Anterior cingulate cortex (tissue), 58 donors: ENCODE measurements at places on chromosomes 13 and 19.

- DNase-seq = no peak
Observed at GRCh38 chr13:108777421-108778420, 148.3 kb downstream of the MYO16 start.

DNA sequence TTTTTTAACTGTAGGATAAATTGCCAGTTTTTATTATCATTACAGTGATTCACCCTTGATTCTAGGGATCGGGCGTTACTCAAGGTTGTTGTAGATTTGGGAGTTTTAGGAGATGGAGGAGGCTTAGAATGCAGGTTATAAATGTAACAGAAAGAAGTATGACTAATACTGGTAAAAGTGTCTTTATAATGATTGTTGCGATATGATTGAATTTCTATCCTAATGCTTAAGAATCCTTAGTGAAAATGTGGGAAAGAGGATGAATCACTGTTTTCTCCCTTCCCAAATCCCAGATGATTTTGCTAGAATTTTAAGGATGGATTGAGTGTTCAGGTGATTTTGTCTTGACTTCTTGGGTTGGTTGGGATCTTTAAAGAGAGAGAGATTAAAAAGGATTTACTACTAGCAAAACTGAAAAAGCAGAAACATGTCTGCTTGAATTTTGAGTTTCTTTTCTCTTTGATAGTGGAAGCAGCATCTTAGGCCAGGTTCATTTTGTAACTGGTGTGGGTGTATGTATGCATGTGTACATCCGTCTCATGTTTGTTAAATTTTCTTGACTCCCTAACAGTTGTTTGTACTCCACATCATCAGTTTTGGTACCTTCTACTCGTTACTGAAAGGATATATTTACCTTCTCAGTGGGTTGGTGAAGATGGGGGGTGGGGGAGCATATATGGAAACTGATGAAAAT is 25.9 kb downstream of the ARHGAP35 start:
- DNase-seq = no peak

DNA sequence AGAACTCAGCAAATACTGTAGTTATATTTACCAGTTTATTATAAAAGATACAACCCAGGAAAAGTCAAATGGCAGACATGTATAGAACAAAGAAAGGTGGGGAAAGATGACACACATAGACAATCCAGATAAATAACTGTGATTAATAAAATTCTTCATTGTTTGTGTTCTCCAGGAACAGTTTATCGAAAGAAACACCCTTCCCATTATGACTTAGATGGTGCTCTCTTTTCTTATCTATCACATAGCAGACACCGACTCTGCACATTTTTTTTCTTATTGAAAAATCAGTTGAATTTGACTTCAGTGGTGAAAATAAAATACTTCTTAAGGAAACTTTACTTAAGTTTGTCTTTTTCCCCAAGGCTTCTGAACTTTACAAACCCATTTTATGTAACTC is 6.2 kb downstream of the ZNF708 start:
- no peak for DNase-seq

GRCh38 chr19:6119031-6119430 is 8.7 kb upstream of the RFX2 start:
- DNase-seq = no peak

GRCh38 chr13:109859216-109859835 is 72.9 kb upstream of the IRS2 start:
- no peak for DNase-seq

DNA sequence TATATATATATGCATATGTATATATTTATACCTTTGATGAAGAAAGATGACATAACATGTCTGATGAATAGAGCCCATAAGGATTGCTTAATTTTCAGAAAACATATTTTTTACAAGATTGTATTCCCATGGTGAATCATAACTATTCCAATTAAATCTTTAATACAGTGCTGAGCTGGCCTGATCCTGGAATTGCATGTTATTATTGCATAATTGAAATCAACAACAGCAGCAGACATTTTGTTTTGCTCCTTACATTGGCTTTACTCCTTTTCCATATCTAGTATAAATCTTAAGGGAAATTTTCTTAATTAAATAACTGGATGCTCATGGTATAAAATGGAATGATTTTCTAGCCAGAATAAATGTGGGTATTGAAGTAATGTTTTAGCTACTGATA is 22.0 kb downstream of the POSTN start:
- DNase-seq = no peak

DNA sequence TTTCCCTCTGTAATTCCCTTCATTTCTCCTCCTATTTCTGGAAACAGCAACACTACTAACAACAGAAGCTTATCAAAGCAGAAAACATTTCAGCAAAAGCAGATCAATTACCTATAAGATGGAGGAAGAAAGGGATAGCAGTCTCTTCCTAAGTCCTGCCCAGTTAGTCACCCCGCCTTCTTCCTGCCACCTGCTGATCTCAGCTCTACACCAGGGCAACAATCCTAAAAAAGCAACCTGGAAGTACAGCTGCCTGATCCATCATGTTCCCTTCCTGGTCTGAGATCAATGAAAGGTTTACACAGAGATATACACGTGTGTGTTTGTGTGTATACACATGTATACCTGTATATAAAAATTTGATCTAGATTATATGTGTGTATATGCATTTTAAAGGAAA is 59.4 kb downstream of the TSC22D1 start:
- no peak for DNase-seq

DNA sequence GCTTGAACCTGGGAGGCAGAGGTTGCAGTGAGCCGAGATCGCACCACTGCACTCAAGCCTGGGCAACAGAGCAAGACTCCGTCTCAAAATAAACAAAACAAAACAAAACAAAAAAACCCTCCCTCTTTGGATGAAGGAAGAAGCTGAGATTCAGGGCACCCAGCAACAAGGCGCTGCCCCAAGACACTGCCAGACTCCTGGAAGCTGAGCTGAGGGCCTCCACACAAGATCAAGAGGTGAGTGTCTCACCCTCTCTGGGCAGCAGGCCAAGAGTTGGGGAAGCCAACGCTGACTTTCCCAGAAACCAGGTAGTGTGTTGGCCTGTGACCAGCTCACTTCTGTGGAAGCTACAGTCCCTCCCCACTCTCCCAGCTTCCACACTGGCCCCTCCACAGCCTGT is 3.7 kb upstream of the TYROBP start:
- DNase-seq = no peak

GRCh38 chr19:30214651-30215051 is 157.5 kb upstream of the ZNF536 start:
- no peak for DNase-seq

DNA sequence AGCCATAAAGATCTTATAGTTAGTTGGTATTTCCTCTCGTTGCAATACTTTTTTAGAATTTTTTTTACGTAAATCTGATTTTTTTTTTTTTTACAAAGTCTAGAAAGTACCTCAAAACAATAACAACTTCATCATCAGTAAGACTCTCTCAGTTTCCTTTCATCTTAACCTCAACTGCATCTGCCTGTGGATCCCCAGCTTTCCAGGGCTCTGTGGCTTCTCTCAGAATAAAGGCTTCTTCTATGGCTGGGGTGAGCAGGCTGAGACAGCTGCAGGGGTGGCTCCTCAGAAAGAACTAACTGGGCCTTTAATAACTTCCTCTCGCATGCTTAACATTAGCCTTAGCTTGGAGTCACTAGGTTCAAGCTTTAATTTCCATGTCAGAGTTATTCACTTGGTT is 4.2 kb downstream of the ZNF506 start:
- no peak for DNase-seq

GRCh38 chr19:51607077-51607476 is 23.1 kb downstream of the SIGLEC5 start:
- no peak for DNase-seq

- DNase-seq = no peak
Observed at GRCh38 chr13:52994051-52994450, 34.6 kb upstream of the OLFM4 start.

- DNase-seq = no peak
Observed at GRCh38 chr19:6667114-6667627, 2.8 kb downstream of the TNFSF14 start.

DNA sequence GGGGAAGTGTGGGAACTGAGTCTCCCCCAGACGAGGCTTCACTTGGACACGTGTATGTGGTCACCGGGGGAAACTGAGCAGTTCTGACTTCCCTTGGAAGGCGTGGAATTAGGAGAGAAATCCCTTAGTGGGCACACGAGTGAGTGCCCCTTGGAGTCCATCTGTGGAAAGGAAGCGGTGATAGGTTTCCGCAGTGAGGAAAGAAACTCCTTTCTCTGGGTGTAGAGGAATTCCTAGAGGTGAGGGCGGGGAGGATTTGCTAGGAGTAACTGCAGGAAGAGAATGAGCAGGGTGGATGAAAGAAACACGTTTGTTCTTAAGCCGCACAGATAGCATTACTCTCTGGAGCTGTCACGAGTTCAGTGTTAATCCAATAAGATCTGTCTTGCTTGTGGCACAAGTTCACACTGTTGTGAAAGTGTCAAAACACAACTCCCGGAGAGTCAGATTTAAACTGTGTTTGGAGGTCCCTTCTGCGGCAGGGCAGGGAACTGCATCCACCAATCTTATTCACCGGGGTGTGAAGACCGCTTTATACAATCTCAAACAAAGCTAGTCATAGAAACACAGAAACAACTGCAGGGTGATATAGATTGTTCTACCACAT is 1.2 kb downstream of the KL start:
- no peak for DNase-seq

DNA sequence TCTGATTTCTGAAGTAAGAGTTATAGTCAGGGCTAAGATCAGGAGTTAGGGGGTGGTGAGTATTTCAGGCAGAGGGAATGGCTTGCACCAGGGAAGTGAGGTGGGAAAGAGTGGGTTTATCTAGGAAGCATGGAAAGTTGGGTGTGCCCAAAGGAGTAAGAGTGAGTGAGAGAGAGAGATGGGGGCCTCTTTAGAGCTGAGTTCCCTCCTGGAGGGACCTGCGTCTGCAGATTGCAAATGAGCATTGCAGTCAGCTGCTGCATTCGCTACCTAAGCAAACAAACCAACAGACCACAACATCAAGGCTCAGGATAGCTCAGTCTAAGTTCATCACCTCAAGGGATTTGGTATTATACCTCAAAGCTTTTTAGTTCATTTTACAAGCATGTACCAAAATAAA is 405.8 kb downstream of the FGF9 start:
- no peak for DNase-seq

DNA sequence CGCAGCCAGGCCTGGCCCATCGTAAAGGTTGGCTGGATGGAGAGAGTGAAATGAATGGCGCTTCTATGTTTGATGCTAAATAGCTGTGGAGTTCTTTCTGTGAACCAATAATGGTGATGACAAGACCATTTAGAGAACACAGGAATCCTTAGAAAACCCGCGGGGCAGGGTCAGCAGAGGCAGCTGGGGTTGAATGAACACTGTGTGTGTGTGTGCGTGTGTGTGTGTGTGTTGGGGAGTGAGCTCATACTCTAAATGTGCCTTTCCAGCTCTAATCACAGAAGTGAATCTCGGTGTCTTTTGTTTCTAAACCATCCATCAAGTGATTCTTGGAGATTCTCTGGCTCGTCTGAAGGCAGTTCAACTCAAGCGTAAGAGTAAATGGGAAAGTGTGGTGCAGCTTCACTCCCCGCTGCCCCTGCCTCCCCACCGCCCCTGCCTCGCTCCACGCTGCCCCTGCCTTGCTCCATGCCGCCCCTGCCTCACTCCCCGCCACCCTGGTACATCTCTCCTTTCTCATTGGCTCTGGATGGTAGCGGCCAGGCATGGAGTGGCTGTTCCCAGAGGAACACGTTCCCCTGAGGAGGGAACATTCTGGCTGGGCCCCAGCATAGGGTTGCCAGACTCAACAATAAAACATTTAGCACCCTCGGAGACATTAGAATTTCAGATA is 21.2 kb downstream of the TMPRSS9 start:
- peak; percentile 94 for DNase-seq

- no peak for DNase-seq
Observed at GRCh38 chr19:43936188-43936587, 1.1 kb upstream of the ZNF45 start.

GRCh38 chr13:43264458-43264857 is 241.1 kb downstream of the DNAJC15 start:
- DNase-seq = no peak

DNA sequence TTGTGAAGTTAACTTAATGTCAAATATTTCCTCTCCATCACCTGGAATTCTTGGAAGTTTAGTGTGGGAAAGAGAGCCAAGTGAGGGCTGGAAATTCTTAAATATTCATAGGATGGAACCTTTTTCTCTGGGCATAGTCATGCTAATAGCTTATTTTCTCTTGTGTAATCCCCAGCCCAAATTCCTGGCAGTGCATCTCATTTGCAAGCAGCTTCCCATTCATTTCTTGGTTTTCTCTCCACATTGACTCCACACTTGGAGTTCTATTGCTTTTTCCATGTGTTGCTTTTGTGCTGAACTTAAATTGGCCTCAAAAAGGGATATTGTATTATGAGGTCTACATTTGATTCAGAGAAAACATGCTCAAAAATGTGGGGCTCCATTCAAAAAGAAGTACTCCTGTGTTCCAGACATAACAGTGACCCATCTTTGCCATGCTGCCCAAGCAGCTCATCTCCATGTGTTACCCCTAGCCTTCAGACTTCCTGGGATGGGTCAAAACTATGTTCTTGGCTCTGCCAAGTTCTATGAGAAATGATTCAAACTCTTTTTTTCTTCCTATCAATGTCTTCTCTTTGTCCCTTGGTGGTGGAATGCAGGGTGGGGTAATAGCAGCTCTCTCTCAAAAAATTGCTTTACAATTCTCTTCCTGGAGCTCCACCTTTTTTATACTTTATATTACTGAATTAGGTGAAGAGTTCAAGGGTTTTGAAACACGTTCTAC is 2471.5 kb downstream of the PCDH9 start:
- DNase-seq = no peak

DNA sequence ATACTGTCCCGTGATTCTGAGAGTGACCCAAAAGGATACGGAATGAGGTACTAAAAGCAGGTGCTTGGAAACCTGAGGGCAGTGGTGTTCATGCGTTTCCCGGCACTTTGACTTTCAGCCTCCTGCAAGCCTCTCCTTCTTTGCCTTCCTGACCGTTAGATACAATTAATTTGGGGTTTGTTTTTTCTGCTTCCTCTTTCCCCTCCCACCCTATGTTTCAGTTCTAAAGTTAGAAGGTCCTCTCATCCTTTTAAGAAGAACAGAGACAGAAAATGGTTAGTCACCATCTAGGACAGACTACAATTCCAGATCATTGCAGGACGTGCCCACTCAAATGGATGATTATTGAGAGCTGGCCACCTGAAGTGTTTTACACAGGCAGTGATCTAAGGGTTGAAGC is 1.8 kb upstream of the LILRB4 start:
- no peak for DNase-seq

DNA sequence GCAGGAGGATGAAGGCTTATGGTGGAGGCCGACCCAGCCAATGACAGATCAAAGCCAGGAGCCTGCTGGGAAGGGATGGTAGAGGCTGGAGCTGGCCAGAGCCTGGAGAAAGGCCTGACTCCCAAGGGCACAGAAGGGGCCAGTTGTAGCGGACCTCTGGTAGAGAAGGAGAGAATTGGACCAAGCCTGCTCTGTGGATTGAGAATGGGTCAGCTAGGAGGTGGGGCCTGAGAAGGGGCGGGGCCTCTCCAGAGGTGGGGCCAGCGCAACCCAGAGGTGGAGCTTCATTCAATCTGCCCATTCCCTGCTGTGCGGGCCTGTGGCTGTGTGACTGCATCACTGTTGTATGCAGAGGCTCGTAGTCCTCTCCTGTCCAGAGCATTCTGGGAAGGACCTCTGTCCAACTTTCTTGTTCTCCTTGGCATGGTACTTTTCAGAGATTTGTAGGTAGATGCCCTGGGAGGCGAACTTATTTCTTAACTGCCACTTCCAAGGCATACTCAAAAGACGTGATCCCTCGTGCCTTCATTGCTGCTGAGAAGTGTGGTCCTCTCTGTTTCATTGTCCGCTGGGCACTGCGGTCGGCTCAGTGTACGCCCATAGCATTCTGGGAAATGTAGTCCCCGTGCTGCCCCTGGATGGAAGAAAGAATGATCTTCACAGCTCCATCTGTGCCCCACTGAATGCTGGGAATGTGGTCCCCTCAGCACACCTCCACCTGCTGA is 6.7 kb downstream of the GRIN2D start:
- DNase-seq = no peak
